ENCODE measurements at places on chromosomes 12 and 14.

- no peak for DNase-seq
These were observed 8.0 kb downstream of the ETV6 start for GRCh38 chr12:11657511-11657910.

DNA sequence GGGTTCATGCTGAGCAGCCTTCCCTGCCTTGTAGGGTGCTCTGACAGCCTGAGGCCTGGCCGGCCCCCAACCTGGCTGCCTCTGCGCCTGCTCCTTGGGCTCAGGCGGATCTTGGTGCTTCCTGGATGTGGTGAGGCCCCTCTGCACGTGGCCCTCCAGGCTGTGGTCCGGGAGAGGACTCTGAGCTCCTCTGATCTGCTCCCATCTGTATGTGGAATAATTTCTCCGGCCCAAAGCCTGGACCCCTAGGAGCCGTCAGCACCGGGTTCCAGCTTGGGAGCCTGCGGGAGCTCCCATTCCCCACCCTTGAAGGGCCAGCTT, 21.3 kb upstream of the EIF2B2 start:
- peak; percentile 38 for DNase-seq

DNA sequence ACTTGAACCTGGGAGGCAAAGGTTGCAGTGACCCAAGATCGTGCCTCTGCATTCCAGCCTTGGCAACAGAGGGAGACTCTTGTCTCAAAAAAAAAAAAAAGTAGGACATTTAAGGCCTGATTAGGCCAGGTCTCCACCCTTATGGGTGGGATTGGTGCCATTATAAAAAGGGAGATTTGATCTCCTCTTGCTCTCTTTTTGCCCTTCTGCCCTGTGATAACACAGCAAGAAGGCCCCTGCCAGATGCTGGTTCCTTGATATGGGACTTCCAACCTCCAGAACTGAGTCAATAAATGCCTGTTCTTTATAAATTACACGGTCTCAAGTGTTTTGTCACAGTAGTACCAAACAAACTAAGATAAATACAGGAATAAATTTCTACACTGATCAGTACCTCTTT, 81.0 kb downstream of the C2CD5 start:
- no peak for DNase-seq

DNA sequence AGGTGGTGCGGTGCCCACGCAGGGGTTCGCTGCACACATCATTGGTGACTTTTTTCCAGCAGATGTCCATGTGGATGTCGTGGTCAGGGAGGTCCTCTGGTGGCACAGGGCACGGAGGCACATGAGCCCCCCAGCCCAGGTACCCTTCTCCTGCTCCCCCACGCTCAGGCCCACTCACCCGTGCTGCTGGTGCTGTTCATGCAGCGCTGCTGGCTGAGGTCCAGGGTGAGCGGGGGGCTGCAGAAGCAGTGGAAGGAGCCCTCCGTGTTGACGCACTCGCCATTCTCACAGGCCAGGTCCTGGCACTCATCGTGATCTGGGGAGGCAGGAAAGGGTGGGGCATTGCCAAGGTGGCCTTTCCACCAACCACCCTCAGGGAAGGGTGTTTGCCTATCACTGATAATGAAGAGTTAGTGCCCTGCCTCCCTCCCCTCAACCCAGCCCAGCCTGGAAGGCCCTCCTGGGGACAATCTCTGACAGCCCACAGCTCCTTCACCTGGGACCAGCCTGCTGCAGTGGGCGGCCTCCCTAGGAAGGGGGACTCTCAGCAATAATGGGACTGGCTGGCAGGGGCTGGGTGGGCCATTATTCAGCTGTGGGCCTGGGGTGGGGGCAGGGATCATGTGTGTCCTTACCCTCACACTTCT, 9.8 kb downstream of the ISCA2 start:
- DNase-seq: peak; percentile 42

GRCh38 chr14:49512147-49512551, 74.0 kb downstream of the RPS29 start:
- no peak for DNase-seq

GRCh38 chr12:124904306-124905098, 9.9 kb downstream of the UBC start:
- no peak for DNase-seq

- DNase-seq: no peak
These were observed 329.1 kb upstream of the ATP2B1 start for GRCh38 chr12:90037740-90038139.

- no peak for DNase-seq
These were observed 64.6 kb downstream of the DICER1 start for GRCh38 chr14:95092723-95093122.

GRCh38 chr12:68114606-68115005, 44.9 kb downstream of the IFNG start:
- DNase-seq: no peak

DNA sequence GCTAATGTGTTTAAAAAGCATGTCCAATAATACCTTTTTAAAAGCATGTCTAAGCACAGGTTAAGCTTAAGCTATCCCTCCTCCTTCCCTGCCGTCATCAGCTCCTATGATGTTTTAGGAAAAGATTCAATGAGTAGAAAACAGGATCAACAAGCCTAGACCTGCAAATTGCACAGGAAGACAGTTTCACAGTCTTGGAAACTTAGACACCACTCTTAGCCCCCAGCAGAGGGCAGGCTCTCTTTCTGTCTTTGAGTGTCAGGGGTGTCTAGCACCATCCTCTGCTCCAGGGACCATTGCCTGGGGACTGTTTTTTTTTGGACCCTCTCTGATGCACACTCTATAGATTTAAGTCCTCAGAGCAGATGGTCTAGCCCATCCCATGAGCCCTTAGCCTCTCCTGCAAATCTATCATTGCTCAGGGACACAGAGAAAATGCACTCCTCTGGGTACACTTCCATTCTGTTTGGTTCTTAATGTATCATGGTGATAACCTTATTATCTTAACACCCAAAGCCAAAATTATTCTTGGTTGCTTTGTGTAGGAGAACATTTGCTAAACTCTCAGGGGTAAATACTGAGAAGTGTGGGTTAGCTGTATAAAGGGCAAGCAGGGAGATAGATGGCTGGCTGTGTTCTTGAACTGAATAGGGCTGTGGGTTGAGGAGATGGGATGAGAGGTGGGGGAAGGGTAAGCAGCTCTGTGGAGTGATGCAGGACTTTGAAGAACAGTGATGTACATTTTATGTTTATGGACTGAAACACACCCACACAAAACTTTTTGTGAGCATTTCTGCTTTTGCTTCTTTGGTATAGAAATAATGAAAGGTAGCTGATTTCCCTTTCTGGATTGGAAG, 259.9 kb upstream of the DDHD1 start:
- no peak for DNase-seq

All from activated CD8-positive, alpha-beta memory T cell treated with anti-CD3 and anti-CD28 coated beads, Interleukin-2, amount 50 U/mL, for 48 hours (primary cell).